ENCODE measurements at places on chromosomes 7 and 10.

- DNase-seq = no peak
Measured at GRCh38 chr7:5495581-5496375, 72.1 kb upstream of the TNRC18 start.

- no peak for DNase-seq
Measured at GRCh38 chr10:89649051-89649450, 4.0 kb upstream of the PANK1 start.

GRCh38 chr7:95578299-95578855, 17.9 kb downstream of the PDK4 start:
- DNase-seq = peak; percentile 99

GRCh38 chr10:78623578-78624215, 445.1 kb upstream of the ZMIZ1 start:
- DNase-seq = no peak
